ENCODE measurements at places on chromosomes 4 and X.
A peak's percentile ranks its signal among the peaks of the same experiment; 100 is the strongest.

GRCh38 chrX:151790481-151791160 lies 56.1 kb downstream of the CNGA2 start:
- no peak for DNase-seq

DNA sequence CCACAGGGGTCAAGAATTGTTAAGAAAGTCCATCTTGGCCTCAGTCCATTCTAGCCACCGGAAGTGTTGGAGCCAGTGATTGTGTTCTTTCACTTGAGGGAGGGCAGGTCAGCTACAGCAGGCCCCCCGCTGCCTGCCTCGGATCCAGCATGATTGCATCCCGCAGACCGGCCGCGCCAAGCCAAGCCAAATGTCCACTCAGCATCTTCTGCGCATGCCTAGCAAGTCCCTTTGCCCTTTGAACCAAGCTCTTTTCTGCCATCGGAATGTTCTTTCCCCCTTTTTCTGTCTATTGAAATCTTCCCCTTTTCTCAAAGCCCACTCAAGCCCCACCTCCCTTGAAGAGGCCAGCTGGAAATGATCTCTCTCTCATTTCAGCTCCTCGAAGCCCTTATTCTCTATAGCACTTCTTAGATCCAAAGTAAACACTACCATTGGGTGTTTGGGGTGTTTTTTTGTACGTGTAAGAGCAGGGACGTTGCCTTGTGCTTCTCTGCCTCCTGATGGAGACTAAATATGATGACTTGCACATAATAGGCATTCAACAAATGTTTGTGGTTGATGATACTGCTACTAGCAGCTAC lies 147.8 kb upstream of the BCOR start:
- peak; percentile 2 for DNase-seq

- DNase-seq, result no peak
Observed at GRCh38 chr4:177178246-177178645, 131.4 kb upstream of the NEIL3 start.

DNA sequence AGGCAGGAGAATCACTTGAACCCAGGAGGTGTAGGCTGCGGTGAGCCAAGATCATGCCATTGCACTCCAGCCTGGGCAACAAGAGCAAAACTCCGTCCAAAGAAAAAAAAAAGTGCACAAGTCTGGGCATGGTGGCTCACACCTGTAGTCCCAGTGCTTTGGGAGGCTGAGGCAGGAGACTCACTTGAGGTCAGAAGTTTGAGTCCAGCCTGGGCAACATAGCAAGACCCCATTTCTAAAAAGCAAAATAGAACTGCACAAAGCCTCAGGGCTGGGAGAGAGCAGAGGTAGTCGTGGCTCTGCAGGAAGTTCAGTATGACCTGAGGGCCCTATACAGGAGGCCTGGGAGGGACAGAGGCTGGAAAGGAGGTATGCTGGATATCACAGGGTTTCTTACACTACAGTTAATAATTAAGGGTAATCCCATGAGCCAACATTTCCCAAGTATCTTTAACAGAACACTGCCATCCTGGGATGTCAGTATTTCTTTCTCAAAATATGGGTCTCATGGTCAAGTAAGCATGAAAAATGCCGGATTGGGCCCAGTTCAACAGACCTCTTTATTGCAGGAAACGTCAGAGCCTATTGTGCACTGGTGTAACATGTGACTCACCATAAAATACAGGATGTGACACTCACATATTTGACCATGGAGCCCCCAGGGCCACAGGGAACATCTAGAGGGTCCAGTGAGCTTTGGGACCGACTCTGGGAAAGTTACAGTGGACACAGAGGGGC lies 37.8 kb downstream of the ACSL1 start:
- no peak for DNase-seq

DNA sequence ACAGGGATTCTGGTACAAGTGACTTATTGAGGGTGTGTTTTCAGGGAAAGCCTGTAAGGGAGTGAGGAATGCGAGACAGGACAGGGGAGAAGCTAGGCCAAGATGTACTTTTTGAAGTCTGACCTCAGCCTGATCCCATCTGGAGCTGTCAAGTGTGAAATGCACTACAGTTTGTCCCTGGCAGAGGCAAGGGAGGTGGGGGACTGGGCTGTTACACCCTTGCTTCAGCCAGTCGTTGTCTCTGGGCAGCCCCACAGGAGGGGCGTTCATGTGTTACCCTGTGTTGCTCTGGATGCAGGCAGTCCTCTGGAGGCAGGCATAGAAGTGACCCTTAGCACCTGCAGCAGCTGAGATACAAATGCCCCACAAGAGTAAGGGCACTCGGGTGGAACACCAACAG lies 25.8 kb downstream of the PPEF1 start:
- DNase-seq, result no peak

DNA sequence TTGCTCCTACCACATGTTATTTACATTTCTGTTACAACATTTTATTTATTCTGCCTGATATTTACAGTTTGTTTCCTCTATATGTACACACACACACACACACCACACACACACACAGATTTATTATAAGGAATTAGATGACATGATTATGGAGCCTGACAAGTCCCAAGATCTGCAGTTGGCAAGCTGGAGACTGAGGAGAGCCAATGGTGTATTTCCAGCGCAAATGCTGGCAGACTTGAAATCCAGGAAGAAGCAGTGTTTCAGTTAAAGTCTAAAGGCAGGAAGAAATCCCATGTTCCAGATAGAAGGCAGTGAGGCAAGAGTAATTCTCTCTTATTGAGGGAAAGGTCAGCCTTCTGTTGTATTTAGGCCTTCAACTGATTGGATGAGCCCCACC lies 1.8 kb upstream of the KLHL4 start:
- DNase-seq, result no peak

- no peak for DNase-seq
Observed at GRCh38 chr4:173282626-173283025, 51.5 kb downstream of the HMGB2 start.

DNA sequence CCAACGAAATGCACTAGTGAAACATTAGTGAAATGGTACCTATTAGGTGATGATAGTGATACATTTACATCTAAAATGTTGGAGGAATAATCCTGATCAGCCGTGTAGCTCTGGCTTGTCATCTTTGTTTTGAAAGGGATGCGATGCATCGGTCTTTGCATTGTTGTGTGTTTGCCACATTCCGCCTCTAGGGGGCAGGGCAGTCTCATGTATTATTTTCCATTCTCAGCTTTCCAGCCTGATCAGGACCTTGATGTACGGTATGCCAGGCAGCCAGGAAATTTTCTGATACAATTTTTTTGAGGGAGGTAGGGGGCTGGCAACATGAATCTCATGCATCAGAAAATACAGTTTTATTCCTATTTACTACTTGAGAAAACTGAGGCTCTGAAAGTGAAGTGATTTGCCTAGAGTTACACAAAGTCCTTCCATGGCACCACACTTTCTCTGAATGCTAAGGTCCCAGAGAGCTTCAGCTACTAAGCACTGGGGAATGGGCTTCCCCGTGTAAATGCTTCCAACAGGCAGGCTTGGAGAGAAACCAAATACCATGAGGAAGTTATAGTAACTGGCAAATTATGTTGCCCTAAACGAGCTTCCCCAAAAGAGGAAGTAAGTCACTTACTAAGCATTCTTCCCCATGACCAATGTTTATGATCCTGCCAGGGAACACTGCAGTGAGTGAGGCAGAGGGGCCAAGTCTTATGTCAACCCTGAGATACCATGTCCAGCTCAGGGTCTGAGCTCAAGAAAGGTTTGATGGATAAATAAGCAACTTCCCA lies 31.8 kb upstream of the IQSEC2 start:
- peak; percentile 83 for DNase-seq

DNA sequence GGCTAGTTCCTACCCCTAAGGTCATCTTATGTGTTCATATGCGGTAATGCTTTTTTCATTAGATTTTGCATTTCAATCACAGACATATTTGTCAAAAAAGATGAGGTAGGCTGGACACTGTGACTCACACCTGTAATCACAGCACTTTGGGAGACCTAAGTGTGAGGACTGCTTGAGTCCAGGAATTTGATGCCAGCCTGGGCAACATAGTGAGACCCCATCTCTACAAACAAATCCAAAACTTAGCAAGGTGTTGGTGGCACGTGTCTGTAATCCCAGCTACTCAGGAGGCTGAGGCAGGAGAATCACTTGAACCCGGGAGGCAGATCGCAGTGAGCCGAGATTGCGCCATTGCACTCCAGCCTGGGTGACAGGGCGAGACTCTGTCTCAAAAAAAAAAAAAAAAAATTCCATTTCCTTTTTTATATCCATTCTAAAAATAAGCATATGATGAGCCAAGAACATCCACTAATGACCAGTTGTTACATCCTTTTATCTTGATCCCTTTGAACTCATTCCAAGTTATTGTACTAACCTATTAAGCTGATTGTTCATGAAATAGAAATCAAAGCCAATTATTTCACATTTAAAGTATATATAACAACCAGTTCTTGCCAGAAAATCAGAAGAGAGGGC lies 23.4 kb downstream of the PGAM4 start:
- DNase-seq, result peak; percentile 67

DNA sequence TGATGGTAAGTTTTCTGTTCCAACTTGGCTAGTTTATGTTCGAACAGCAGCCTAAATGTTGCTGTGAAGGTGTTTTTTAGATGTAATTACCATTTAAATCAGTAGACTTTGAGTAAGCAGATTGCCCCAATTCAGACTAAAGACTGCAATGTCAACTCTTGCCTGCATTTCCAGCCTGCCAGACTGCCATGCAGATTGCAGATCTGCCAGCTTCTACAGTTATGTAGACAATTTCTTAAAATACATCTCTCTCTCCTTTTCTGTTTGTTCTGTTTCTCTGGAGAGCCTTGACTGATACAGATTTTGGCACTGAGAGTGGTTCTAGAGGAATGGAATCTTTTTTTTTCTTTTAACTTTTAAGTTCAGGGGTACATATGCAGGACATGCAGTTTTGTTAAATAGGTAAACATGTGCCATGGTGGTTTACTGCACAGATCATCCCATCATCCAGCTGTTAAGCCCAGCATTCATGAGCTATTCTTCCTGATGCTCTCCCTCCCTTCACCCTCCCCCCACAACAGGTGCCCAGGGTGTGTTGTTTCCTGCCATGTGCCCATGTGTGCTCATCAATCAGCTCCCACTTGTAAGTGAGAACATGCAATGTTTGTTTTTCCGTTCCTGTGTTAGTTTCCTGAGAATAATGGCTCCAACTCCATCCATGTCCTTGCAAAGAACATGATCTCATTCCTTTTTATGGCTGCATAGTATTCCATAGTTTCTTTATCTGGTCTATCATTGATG lies 227.8 kb downstream of the CPE start:
- DNase-seq, result no peak

GRCh38 chrX:129665916-129666644 lies 11.3 kb upstream of the APLN start:
- no peak for DNase-seq

- DNase-seq, result no peak
Observed at GRCh38 chr4:4818415-4819212, 40.9 kb upstream of the MSX1 start.

DNA sequence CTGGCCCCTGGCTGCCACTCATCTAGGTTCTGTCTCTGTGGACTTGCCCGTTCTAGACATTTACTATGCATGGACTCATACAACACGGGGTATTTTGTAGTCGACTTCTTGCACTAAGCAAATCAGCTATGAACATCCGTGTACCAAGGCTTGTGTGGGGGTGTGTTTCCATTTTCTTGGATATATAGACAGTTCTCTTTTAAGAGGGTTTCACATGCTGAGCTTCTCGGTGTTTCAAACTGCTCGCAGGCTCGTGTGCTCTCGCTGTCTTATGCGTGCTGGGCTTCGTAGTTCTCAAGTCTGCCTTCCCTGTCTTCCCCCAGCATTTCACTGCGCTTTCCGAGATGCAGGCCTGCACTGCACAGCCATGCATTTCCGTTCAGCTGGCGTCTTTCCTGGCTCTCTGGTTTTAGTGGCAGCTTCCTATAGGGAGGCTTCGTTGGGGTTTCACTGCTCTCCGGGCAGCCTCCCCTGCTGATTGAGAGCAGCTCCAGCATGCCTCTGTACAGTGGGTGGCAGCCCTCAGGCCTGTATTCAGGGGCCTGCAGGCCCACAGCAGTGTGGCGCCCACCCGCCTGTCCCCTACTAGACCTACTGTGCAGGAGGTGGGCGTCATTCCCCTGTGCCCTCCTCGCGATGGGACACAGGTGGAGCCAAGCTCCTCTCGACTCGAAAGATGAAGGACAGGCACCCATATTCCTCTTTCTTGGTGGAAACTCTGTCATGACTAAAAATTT lies 27.6 kb downstream of the ZBTB49 start:
- DNase-seq, result no peak

- DNase-seq, result no peak
Observed at GRCh38 chr4:174133551-174133950, 149.9 kb downstream of the FBXO8 start.

DNA sequence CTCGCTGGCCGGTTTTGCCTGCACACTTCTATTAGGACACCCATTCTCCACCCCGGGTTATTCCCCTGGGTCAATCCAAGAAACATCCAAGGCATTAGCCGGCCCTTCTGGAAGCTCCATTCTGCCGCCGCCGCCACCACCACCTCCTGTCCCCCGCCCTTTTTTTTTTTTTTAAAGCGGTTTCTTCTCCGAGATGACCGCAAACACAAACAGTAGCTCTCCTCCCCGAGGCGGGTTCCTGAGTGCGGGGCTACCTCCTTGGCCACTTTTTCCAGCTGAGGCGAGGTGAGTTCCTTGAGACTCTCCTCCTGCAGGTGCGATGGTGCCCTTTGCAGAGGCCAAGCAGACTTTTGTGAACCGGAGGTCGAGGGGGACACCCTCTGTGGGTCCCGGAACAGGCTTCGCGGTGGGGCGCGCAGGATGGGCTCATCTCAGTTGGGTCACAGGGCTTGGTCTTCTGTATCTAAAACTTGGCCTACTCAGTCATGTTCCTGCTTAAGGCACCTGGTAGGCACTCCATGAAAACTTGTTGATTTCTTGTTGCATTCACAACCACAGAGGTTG lies 930 bp downstream of the NWD2 start:
- DNase-seq, result no peak

- no peak for DNase-seq
Observed at GRCh38 chr4:125155251-125155650, 159.5 kb upstream of the FAT4 start.

GRCh38 chr4:159780196-159780922 lies 677.5 kb downstream of the RAPGEF2 start:
- DNase-seq, result no peak

GRCh38 chr4:88802138-88802537 lies 104.5 kb upstream of the NAP1L5 start:
- DNase-seq, result no peak

DNA sequence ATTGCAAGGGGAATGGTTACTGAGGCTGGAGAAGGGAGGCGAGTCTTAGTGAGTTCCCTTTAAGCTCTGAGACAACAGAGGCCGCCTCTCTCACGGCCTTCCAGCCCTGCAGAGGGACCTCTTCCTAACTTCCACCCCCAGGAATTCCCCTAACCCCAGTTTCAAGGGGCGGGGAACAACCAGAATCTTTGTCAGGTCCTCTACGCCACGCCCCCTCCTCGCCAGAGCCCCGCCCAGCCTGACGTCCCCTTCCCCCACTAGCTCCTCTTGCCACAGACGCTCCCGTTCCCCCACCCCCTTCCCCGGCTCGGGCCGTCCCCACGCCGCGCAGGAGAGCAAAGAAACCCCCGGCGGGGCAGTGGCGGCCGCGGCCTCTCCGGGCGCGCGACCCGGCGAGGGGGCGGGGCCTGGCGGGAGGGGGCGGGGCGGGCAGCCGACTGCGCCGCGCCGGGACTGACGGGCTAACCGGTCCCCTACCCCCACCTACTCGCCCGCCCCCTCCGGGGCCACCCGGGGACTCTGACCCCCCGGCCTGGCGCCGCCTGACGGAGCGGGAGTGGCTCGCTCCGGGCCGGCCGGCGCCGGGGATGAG lies 12.3 kb upstream of the TMEM156 start:
- peak; percentile 61 for DNase-seq
